Retinal pigment epithelial cell (primary cell): ENCODE measurements at places on chromosomes 2 and 18.

GRCh38 chr2:27194538-27195354, 17.1 kb upstream of the ATRAID start:
- DNase-seq, result no peak

DNA sequence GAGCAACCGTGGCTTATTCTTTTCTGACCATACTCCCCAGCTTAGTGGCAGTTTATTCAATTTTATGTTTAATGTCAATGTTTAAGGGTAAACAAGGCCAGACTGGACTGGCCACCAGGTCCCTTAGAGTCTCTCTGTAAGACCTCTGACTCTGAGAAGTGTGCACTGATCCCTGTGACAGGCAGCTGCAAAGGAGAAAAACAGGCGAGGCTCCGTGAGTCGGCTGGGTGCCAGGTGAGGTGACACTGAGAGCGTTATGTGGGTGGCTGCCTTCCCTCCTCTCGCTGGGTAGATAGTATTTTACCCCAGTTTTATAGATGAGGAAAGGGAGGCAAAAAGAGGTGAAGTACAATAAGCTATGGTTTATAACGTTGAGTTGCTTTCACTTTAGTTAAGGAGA, 139.4 kb upstream of the HDAC4 start:
- no peak for DNase-seq

DNA sequence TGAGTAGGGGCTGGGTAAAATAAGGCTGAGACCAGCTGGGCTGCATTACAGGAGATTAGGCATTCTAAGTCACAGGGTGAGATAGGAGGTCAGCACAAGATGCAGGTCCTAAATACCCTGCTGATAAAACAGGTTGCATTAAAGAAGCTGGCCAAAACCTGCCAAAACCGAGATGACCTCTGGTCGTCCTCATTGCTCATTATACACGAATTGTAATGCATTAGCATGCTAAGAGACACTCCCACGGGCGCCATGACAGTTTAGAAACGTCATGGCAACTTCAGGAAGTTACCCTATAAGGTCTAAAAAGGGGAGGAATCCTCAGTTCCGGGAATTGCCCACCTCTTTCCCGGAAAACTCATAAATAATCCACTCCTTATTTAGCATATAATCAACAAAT, 132.2 kb downstream of the ARL4C start:
- no peak for DNase-seq

GRCh38 chr2:62941413-62941812, 109.2 kb upstream of the OTX1 start:
- no peak for DNase-seq

GRCh38 chr2:58594762-58595161, 353.6 kb upstream of the FANCL start:
- DNase-seq, result peak; percentile 34

DNA sequence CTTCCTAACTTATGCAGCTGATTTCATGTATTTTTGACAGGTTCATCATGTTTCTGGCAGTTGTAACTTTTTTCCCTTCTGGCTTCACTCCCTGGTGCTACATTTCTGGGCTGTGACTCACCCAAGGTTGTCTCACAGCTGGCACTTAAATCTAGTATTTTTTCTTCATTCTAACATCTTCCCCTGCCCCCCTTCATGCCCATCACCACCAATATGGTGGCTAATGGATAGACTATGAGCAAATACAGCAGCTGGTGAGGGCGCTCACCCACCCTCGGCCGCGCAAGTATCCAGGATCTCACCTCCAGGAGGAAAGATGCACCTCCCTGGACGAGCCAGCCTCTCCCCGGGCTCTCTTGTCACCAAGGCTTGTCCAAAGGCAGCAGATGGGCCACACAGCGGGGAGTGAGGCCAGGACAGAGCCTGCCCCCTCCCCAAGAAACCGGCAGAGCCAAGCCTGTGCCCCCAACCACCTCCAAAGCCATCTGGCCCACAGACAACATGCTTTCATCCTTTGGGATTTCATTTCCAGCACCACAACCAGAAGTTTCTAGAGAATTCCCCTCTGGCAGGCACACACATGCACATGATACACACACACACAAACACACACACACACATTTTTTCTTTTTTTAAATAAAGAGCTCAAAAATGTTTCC, 39.1 kb downstream of the ATOH8 start:
- DNase-seq, result peak; percentile 50

- peak; percentile 9 for DNase-seq
Observed at GRCh38 chr2:109351164-109351756, 222.3 kb downstream of the SH3RF3 start.

GRCh38 chr2:134839649-134840048, 1.2 kb downstream of the ACMSD start:
- DNase-seq, result no peak

- DNase-seq, result no peak
Observed at GRCh38 chr2:14354231-14354630, 278.3 kb upstream of the LRATD1 start.

DNA sequence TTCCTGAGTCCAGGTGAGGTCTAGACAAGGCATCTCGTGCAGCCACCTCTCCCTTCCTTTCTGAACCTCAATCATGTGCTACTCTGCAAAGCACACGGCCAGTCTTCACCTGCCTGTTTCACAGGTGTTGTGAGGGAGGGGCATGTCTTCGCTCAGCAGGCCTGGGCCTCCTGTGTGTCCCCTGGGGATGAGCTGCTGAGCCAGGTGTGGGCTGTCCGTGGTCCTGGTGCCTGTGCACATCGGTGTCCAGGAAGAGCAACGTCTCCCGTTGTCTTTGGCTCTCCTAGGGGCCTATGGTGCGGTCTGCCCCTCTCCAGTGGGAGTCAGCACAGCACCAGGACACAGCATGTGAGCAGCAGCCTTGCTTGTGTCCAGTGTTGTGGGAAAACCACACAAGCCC, 16.7 kb downstream of the ARHGEF4 start:
- no peak for DNase-seq
